T-helper 17 cell (primary cell): ENCODE measurements at places on chromosomes 11 and 22.

GRCh38 chr22:35630387-35630793 is 13.3 kb upstream of the MB start:
- no peak for DNase-seq

DNA sequence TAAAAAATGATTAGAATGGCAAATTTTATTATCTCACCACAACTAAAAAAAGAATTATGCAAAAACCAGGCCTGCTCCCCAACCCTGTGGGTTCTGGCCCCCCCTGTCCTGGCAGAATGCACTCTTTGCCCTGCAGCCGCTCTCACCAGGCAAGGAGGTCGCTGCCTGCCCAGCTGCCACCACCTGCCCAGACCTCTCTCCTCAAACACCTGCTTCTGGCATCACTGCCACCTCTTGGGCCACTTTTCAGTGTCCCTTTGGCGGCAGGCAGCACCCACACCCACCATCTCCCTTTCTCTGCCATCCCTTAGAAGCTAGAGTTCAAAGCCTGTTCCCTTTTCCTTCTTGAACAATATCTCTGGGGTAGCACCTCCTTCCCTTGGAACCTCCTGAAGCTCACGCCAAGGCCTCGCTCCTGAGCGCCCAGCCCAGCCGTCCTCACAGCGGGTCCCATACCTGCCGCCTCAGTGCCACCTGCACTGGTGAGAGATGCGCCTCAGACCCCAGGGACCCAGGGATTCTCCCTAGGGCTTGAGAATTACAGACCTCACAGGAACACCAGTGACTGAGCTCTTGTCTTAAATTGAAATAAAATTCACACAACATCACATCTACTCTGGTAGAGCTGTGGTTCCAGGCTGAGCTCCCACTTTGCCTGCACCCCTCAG is 44.6 kb downstream of the SGSM3 start:
- DNase-seq, result no peak

- DNase-seq, result no peak
These were observed 468.9 kb downstream of the NTM start for GRCh38 chr11:131839326-131839725.

DNA sequence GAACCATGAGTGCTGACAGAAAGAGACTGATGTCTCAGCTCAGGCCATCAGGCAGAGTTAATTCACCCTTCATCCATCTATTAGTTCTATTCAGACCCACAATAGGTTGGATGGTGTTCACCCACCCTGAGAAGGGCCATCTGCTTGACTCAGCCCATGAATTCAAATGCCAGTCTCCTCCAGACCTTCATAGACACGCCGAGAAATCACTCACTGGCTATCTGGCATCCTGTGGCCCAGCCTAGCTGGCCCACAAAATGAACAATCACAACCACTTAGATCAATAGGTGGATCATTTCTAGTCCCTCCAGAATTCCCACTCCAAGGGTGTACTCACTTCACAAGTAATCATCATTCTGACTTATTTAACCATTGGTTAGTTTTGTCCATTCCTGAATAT is 58.2 kb downstream of the MYEOV start:
- no peak for DNase-seq

DNA sequence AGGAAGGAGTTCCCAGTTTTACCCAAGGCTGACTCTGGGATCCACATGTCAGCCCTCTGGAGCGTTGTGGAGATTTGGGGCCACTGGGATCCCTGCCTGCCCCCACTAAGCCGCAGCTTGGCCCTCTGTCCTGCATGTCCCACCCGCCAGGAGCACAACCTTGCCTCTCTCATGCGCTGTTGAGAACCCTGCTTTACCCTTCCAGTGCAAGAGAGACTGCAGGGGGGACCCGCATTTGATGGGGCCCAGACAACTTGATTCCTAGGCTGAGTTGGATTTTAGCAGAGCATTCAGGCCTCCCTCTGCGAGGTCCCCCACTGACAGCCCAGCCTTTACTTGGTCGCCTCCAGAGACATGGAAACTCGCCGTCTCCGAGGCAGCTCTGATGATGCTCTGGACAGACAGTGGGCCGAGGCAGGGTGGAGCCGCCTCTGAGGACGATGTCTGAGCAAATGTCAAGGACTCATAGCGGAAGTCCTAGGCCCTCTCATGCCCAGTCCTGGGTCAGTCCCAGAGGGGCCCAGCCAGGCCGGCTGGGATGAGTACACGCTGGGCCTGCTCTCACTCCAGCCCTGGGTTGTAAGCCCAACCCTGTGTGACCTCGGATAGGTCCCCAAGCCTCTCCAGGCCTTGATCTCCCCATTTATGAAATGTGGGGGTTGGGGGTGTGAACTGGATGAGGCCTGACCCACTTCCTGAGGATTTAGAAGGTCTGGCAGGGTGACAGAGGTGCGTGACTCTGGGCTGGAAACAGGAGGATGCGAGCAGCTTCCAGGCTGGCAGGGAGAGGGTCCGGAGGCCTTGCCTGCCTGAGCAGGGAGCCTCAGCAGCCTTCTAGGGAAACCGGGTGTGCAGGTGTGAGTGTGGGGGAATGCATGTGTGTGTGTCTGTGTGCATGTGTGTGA is 630 bp downstream of the CD5 start:
- DNase-seq, result no peak

GRCh38 chr11:35256296-35256695 is 117.3 kb downstream of the CD44 start:
- DNase-seq, result no peak

DNA sequence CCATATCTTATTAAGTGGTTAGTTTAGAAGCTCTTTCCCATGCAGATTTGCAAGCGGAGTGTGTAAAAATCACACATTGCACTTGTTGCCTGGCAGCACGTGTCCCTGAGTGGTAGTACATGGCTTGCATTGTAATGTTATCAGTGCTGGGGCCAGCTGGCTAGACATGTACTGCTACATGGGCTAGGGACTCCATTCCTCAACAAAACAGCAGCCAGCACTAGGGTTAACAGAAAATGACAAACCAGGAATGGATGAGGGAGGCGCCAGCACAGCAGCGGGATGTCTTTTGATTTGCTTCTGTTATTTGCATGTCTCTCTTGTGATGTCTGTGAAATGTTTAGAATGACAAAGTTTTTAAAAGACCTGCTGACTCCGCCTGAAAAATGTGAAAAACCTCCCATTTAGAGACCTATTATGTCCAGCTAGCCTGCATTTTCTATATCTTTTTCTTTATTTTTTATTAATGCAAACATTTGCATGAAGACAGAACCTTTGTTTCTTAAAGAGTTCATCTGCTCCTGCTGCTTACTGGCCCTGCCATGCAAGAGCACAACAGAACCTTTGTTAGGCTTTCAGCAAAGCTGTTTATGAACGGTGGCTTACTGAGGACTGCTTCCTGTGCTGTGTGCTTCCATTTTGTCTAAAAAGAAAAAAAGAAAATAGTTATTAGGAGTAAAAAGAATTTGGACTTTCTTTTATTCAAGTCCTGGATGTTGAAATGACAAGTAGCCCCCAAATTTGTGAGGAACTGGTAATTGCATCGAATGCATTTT is 40.7 kb downstream of the CSTPP1 start:
- no peak for DNase-seq

DNA sequence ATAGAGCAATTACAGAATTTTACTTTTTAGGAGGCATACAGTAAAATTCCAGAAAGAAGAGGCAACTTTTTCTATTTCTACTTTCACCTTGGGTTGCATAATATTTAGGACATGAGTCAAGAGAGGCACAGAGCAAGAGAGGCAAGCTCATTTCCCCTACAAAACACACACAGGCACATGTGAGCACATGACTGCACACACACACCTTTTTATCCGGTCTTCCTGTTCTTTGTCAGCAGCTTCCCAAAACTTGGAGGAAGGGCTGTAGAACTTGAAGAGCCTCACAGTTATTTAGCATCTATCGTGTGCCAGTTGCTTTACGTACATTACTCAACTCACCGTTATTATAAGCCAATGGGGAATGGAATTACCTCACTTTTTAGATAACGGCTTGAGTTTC is 37.8 kb upstream of the CCDC179 start:
- no peak for DNase-seq
